Fibroblast of upper back skin (primary cell): ENCODE measurements at places on chromosomes 2 and 18.

- DNase-seq, result no peak
Measured at GRCh38 chr2:68351997-68352396, 13.1 kb upstream of the PLEK start.

DNA sequence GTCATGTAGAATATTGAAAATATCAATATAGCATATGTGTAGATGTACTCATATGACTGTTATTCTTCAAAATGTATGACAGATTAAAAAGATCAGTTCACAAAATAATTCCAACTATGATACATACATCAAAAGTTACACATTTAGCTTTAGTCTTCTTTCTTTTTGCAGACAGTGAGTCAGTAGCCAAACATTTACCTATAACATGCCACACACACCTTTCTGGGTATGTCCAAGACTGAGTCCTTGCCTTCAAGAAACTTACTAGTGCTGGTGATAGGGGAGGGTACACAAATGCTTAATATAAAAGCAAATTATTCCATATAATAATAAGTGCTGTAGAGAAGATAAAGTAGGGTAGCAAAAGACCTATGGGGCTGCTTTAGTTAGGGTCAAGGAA lies 152.9 kb upstream of the WDSUB1 start:
- no peak for DNase-seq

- no peak for DNase-seq
Measured at GRCh38 chr2:65411056-65411795, 21.2 kb downstream of the SPRED2 start.

DNA sequence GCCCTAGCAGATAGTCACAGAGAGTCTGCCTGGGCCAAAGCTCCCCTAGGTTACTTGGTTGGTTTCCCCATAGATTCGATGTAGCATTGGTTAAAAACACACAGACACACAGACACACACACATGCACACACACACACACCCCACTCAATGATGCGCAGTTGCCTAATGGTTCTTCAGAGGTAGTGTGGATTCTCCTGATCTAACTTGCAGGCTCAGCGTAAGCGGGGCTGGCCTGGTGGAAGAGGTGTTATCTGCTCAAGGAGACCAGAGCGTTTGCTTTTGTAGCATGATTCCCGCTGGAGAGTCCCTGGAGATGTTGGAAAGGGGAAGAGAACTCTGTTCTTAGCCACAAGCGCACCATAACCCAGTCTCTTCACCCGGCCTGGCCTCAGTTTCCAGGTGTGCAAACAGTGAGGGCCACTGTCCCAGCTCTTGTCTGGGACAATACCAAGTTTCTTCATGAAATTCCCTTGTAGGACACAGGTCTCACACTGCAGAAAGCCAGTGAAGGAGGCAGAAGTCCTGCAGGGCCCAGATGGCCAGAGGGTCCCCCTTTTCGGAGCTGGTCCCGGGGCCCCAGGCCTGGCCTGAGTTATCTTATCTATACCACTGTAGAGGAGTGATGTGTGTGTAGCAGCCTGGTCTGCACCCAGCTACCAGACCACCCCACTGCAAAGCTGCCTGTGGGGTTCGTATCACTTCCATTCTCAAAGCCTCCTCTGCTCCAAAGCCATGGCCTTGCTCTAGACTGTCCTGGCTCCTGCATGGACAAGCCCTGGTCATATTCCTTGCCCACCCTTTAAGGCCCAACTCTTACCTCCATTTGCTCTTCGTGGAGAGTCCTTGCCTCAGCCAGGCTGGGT lies 3.7 kb downstream of the ACKR3 start:
- no peak for DNase-seq

GRCh38 chr2:228086561-228086960 lies 94.9 kb downstream of the SPHKAP start:
- no peak for DNase-seq

DNA sequence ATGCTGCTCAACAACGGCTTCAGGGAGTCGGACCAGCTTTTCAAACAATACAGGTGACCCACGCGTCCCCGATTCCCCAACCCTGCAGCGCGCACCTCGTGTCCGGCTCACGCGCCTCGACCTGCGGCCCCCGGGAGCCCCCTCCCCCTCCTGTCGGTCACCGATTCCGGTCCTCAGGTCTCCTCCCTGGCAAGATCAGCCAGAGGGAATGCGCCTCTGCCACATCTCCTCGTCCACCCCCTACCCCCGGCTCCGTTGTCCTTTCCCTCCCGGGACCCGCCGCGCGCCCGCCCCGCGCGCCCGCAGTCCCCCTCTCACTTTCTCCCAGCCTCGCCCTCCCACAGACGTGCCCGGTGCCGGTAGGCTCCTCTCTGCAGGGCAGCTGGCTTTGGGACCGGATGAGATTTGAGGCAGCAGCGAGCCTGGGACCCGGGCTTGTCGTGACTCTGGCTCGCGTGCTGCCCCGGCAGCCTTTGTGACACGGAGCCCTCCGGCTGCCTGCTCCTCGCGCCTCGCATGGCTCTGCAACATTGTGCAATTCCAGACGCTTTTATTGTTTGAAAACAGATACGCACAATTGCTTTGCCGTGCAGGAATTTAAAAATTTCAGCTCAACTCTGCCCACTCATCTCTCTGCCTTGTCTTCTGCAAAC lies 558 bp downstream of the TTC39C start:
- DNase-seq, result peak; percentile 73

- no peak for DNase-seq
Measured at GRCh38 chr18:7233134-7233810, 2.4 kb downstream of the LRRC30 start.

GRCh38 chr18:13614641-13615288 lies 111.6 kb downstream of the FAM210A start:
- DNase-seq, result no peak

DNA sequence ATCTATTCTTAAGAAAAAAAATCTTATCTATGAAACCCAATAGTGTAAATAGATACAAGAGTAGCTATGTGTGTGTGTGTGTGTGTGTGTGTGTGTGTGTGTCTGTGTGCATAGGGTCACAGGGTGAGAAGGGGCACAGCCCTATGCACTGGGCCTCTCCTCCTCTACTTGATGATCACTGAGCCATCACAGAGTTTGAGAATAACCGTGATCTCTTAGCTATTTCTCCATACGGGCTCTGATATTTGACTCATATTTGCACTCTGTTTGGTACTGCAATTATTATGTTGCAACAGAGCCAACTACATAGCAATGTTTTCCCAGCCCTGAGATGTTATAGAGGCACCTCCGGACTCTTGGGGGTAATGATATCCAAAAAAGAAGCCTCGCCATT lies 28.8 kb upstream of the SLC40A1 start:
- no peak for DNase-seq

- DNase-seq, result no peak
Measured at GRCh38 chr2:758073-758820, 81.0 kb upstream of the TMEM18 start.

- DNase-seq, result no peak
Measured at GRCh38 chr2:193276988-193277387, 1082.3 kb upstream of the TMEFF2 start.

- DNase-seq, result no peak
Measured at GRCh38 chr18:56115071-56116015, 523.0 kb downstream of the TXNL1 start.

DNA sequence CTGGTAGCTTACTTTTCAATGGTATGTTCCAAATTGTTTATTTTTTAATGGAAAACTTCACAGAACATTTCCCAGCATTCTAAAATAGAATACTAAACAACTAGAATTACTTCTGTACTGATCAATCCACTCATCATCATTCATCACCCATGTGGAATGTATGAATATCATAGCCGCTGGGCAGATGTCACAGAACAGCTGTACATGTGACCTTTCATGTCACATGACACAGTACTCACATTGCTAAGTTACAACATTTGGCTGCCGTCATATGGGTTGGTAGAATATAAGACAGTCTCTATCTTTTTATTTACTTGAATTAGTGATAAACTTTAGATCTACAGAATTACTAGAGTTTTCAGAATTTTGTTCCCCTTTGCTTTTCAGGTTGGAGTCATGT lies 387.6 kb downstream of the ZEB2 start:
- DNase-seq, result peak; percentile 25

DNA sequence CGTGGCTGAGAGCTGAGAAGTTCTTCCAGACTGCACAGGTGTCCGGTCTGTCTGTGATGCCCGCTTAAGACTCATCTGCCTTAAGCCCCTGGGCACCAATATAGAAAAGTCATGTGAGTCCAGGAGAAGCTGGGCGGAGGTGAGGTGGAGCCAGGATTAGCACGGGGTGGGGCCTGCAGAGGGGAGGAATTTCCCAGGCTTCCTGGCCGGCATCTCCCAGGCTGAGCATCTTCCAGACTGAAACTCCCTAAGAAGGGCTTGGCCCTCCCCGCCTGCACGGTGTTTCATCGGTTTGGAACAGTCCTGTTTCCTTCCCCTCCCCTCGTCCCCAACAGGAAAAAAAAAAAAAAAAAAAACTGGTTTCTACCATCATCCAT lies 270.3 kb downstream of the ATAD2B start:
- peak; percentile 13 for DNase-seq

DNA sequence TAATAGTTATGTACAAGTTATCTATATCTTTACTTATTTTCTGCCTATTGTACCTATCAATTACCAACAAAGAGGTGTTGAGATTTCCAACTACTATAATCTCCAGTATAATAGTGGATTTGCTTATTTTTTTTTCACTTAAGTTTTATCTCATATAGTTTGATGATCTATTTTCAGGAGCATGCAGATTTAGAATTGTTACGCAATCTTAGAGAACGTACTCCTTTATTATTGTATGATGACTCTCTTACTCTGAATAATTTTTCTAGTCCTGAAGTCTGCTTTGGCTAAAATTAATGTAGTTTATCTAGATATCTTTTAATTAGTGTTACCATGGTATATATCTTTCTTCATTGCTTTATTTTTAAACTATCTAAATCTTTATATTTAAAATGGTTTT lies 205.2 kb downstream of the SCG2 start:
- no peak for DNase-seq

DNA sequence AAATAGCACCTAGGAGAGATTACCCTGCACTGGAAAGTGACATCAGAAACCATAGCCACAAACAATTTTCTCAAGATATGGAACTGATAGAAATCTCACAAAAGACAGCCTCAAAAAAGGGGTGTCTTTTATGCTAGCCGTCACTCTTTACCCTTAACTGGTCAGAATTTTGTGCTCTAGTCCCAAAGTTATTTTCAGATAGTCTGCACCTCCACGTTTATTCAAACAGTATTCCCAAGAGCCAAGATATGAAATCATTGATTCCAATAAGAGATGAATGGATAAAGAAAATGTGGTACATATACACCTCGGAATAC lies 23.5 kb upstream of the PMAIP1 start:
- DNase-seq, result no peak

GRCh38 chr2:6994536-6995128 lies 77.4 kb downstream of the RNF144A start:
- DNase-seq, result no peak

- peak; percentile 5 for DNase-seq
Measured at GRCh38 chr2:113755835-113756354, 547 bp downstream of the SLC35F5 start.

DNA sequence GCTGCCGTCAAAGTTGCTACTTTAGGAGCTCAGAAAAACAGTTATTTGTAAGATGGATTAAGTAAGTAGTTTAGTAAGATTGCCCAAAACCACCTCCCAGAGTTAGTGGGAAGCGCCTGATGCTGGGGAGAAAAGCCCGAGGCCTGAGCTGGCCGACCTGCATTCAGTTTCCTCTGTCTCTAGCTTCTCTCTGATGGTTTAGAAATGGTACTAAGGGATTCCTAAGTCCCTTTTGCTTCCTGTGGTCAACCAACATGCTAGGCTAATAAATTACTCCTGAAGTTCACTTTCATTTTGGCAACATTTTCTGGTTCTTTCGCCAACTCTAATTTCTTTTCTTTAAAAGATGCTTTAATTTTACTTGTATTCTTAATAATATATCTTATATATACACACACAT lies 60.1 kb downstream of the ASAP2 start:
- peak; percentile 47 for DNase-seq

GRCh38 chr2:233075966-233076339 lies 15.8 kb downstream of the INPP5D start:
- no peak for DNase-seq

- peak; percentile 93 for DNase-seq
Measured at GRCh38 chr2:70111752-70112591, 24.7 kb downstream of the PCBP1 start.

DNA sequence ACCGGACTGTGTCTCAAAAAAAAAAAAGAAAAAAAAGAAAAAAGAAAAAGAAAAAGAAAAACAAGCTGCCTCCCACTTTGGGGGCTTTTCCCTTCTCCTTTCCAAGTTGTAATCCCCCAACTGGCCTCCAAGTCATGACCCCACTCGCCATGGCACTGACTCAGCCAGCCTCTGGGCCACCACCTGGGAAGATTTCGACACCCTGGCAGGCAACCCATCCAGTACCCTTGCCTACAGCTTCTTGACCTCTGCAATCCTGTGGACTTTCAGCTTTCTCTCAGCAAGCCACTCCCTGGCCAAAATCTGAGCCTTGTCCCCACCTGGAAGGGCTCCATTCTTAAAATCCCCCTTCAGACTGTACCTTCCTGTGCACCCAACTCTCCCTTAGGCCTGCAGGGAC lies 22.3 kb upstream of the FOSL2 start:
- no peak for DNase-seq

- no peak for DNase-seq
Measured at GRCh38 chr2:218166791-218167190, at the start of gene CXCR1. Gene CXCR1, minus strand, starts transcription at chr2:218166962. Its CDS starts 1,751 bp downstream, at chr2:218165211.

DNA sequence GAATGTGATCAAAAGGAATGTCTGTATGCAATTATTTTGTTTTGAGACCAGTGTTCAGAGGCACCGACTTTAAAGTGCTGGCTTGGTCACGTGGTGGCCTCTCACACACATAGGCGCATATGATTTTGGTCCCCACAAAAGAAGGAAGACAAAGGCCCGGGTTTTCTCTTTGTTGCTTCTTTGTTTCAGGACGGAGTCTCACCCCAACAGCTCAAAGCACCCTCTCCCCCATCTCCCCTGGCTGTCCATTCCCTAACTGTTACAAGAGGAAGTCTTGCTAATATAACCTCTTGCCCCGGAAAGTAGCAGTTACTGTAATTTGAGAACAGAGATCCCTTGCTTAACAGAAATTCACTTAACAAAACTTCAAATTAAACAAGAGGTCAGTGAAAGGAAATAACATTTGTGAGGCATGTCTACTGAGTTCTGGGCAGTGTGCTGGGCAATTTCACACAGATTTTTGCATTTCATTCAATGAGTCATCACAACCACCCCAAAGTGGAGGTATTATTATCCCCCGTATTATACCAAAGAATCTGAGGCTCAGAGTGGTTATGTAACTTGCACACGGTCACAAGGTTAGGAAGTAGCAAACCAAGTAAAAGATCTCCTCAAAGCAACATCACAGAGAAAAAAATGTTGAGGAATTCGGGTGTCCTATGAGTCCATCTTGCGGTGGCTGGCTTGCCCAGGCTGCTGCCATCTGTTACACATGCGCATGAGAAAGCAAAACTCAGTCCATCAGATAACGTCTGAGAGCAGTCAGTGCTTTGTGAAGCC lies 75.8 kb downstream of the SDC1 start:
- peak; percentile 94 for DNase-seq
